ENCODE measurements at places on chromosomes 1 and 21.

DNA sequence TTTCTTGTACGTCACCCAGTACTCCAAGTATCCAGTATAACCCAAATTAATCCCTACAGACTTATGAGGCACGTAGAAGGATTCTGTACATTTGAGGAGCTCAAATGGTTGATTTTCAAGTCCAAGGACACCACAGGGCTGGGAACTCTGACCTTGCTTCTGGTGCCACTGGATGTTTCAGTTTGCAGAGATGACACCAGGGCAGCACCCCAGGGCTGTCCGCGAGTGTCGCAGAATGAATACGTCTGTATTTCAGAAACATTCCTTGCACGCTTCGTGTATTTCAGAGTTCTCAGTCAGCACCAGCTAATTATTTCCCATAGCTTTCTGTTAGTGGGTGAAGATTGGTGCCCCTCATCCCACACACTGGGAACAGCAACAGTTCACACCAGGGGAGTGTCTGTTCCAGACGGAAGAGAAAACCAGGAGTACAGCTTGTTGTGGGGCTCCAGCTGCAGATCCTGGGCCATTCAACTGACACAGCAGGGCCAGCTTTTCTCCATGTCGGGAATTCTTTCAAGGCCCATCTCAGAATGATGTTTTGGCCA is 159.2 kb downstream of the RHOU start:
- no peak for DNase-seq

GRCh38 chr21:37484535-37485474 is 118.2 kb downstream of the DYRK1A start:
- DNase-seq: no peak

DNA sequence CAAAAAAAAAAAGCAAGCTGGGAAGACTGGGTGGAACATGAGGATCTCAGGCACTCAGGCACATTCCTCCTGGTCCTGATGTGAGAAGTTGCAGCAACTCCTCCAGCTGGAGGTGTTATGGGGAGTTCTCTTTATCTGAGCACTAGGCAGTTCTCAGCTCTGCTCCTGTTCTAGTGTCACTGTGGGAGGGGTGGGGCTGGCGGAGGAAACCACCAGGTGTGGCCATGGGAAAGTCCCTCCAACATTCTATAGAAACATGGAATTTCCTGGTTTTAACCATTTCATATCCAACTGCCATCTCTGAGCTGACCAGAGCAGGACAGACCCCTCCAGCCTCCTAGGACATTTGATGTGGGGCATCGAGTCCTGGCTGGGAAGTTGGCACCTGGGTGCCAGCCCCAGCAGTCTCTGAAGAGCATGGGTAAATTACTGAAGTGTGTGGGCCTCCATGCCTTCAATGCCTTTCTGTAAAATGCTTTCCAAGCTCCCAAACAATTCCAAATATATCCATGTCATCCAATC is 804 bp upstream of the IKBKE start:
- DNase-seq: peak; percentile 45

DNA sequence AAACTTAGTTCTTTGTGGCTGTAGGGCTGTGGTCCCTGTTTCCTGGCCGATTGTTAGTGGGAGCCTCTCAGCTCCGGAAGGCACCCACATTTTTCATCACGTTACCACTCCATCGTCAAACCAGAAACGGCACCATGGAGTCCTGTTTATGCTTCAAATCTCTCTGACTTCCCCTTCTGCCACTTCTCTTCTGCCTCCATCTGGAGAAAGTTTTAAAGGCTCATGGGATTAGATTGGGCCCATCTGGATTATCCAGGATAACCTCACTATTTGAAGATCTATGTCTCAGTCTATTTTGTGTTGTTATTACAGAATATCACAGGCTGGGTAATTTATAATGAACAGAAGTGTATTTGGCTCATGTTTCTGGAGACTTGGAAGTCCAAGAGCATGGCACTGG is 19.3 kb upstream of the IL22RA1 start:
- DNase-seq: no peak

- DNase-seq: no peak
Measured at GRCh38 chr1:62336638-62336994, 17.4 kb upstream of the KANK4 start.

DNA sequence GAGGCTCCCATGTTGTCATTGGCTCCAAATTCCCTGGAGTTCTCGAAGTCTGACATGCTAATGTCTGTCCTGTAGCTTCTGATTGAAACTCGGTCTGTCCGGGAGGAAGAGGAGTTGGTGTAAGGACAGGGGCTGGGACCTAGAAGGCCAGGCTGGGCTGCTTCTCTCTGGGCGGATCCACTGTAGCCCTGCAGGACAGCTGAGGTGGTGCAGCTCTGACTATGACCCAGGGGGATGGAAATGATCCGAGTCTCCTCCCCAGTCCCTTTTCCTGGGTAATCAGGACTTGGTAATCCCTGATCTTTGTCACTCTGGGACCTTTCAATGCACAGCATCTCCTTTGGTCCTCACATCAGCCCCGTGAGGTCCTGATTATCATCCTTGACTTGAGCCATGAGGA is 10.0 kb upstream of the FCMR start:
- DNase-seq: no peak

GRCh38 chr1:194342484-194343262 is 1156.3 kb upstream of the B3GALT2 start:
- no peak for DNase-seq

DNA sequence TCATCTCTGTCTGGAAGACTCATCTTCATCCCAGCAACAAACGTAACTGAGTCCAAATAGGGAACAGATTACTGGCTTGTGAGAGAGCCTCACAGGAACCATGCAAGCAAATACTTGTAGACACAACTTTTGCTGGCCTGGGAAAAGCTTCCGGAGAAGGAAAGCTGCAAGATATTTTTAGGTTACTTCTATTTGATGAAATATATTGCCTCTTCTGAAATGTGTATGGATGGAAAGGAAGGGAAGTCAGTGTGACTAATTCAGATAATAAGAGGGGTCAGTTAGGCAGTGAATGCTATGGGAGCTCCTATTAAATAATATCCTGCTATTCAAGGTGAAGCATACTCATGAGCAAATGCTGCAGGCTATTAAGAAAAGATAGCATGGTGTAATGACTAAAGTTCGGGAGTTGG is 20.4 kb upstream of the FGGY start:
- DNase-seq: no peak

GRCh38 chr1:235073331-235073967 is 55.2 kb downstream of the TOMM20 start:
- DNase-seq: no peak

- DNase-seq: no peak
Measured at GRCh38 chr1:25809929-25810328, 9.8 kb upstream of the MTFR1L start.

DNA sequence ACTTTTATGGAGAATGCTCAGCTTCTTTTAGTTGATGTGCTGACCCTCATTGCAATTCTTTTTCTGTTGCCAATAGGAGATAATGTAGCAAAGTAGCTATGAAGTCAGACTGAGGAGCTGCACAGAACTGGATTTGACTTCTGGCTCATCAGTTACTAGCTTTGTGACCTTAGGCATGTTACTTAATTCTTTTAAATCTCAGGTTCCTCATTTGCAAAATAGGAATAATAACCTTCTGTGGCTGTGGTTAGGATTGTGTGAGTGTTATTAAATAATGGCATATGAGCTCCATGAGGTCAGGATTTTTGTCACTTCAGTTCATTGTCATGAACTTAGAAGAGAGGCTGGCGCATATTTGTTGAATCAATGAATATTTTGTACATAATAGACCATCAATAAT is 237.6 kb upstream of the SGIP1 start:
- no peak for DNase-seq

GRCh38 chr1:181972256-181972655 is 89.3 kb downstream of the ZNF648 start:
- DNase-seq: no peak

DNA sequence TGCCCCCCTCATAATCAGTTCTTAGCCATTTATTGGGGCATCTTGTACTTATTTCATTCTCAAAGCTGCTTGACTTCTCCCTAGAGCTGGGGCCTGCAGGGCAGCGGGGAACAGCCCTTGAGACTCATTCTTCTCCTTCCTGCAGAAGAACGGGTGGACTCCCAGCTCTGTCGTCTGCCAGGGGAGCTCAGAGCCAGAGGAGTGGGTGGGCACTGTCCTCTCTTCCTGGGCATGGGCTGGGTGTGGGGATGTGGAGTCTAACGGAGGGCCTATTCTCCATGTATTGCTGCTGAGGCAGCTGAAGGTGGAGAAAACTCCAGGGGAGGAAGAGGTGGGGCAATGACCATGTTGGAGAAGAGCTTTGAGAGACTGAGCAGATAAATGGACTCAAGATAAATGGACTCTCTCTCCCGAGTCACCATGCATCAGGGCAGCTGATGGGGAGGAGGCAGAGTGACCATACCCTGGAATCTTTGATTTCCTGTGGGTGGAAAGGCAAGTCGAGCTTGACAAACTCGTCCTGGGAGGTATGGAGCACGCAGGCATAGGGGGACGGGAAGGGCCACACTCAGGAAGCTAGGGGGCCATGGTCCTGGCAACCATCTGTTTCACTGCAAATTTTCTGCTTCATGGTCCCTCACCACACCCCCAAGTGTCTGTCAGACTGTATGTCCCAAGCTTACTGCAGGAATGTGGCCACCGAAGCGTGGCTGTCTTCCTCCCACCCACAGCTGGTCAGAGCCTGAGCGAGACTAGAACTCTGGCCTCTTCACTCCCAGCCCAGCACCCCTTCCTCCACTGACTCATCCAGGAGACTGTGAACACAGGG is 56.9 kb upstream of the ATP2B4 start:
- no peak for DNase-seq

- DNase-seq: peak; percentile 16
Measured at GRCh38 chr1:182615468-182616129, 11.4 kb upstream of the RGS16 start.

DNA sequence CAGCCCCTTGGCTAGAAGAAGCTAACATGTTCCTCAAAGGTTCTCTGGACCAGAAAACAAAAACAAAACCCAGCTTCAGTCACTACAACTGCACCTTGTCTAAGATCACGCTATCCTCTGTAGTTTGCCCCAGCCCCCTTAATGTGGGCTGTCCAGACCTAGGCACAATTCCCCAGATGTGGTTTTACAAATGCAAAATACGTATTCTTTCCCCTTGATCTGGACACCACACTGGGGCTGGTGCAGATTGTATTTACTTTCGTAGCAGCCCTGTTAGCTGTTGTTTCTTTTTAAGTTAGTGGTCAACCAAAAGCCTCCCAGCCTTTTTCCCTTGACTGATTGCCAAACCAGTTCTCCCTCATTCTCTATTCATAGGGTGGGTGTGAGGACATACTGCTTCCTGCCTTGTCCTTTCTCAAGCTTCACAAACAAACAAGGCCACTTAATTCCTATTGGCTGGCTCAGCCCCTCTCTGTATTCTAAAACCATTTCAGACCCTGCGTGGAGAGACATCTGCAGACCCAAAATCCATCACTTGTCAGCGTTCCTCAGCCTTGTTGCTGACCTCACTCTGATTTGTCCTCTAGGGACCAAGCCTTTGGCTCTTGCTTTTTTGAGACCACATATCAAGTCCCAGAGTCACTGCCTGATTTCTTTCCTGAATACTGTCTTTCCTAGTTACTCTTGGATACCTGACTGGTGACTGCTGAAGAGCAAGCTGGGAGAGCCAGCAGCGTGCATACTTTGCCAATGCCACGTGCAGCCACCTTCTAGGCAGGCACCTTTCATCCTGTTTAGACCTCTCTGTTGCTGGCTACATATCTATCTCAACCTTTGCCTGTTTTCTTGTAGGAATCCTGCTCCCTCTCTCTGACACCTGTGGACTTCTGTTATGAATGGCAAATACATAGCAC is 96.4 kb upstream of the RAB3GAP2 start:
- no peak for DNase-seq

- no peak for DNase-seq
Measured at GRCh38 chr1:150511985-150512660, 3.4 kb upstream of the FALEC start.

GRCh38 chr21:36988536-36988935 is 18.0 kb upstream of the RIPPLY3 start:
- no peak for DNase-seq

- no peak for DNase-seq
Measured at GRCh38 chr1:119651641-119652040, 3.6 kb upstream of the ZNF697 start.

DNA sequence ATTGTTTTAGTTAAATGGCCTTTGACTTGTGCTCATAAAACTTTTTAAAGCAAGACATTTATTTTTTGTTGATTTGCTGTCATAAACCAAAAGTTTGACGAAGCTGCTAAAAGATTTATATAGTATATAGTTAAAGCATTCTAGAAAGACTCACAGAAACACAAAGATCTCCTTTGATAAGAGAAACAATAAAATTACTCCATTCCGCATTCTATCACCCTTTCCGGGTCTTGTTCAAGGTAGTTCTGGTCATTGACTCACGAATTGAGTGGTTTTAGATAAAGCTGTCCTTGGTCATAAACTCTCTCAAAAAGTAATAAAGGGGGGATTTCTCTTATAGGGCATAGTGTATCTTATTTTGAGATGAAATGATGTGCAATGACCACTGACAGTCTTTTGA is 1010.5 kb upstream of the NCAM2 start:
- no peak for DNase-seq

DNA sequence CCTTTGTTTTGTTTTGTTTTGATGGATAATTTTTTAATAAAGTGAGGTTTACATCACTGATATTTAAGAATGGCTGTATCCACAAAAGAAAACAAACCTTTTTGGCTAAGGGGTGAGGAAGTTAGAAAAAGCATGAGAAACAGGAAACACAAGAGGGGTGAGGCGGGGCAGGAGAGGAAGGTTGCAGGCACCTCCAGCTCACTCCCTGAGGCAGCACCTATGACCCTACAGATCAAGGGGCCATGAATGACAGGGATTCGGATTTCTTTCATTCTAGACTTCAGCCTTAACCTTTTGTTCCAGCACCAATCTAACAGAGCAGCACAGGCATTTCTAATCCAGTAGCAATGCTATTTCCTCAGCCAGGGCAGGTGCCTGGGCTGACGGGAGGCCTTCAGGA is 4.4 kb downstream of the CLCA4 start:
- DNase-seq: no peak

- DNase-seq: no peak
Measured at GRCh38 chr1:23799255-23799569, 1.3 kb downstream of the GALE start.

DNA sequence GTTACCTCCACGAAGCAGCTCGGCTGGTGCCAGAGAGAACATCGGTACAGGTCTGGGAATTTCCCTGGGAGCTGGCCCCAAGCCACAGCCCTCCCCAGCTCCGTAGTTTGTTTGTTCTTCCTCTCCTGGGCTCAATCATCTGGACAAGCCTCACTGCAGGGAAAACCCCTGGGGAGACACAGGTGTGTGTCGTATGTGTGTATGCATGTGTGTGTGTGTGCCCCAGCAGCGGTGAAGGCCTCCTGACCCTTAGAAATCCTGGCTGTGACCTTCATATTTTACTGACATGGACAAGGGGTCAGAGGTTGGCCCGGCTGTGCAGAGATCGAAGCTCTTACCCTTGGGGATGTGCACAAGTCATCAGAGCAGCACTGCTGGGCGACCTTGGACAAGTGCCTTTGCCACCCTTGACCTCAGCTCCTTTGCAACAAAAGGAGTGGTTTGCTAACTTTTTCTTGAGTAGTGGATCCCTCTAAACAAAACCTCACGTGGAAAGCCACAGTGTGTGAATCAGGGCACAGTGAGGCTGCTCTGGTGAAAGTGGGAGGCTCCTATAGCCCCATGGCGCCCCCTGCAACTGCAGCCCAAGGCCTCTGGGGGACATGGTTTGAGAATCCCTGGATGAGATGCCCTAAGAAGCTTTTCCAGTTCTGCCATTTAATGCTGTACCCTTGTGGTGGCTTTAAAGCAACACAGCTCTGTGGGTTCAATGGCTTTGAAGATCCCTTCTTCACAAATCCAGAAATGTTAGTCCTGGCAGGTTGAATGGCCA is 12.3 kb upstream of the IL22RA1 start:
- no peak for DNase-seq

GRCh38 chr1:65198096-65198495 is 50.1 kb downstream of the AK4 start:
- DNase-seq: no peak

- DNase-seq: no peak
Measured at GRCh38 chr1:89794406-89794805, 26.4 kb upstream of the LRRC8D start.

All from activated CD4-positive, alpha-beta T cell treated with anti-CD3 and anti-CD28 coated beads, Interleukin-2, amount 50 U/mL, for 24 hours (primary cell).